ENCODE measurements at places on chromosomes 13 and 19.

DNA sequence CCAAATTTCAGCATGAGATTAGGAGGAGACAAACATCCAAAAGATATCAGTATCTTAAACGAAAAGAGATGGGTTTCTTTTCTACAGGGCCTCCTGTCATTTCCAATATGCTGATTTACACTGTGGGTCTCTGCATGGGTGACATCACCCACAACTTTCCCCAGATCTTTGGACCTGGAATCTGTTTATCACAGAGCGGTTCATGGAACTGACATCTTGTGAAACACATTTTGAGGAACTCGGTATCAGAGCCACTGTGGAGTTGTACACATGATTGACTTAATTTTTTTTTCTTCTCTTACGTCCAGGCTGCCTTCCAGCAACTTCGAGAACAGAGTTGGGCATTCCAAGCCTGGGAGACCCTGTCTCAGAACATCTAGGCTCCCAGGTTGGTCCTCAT lies 80.2 kb upstream of the SERP2 start:
- DNase-seq = no peak

GRCh38 chr19:46529622-46530451 lies 34.2 kb upstream of the PNMA8B start:
- DNase-seq = no peak

GRCh38 chr13:114140906-114141250 lies 8.5 kb upstream of the RASA3 start:
- DNase-seq = no peak

GRCh38 chr19:14434543-14435319 lies 1.6 kb downstream of the PKN1 start:
- DNase-seq = peak; percentile 54

DNA sequence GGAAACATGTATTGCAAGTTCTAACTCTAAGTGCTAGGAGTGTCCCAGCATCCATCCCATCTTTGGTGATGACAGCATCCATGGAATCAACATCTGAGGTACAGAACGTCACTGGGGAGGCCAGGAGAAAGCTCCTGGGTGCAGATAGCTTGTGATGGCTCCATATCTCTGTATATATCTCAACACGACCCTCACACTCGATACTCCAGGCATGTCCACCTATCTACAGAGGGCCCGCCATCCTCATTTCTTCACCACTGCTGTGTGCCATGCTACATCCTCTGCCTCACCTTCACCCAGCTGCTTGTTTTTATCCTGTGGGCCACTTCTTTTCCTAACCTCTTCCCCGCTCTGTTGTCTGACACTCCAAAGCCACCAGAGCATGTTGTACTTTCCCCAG lies 100.4 kb upstream of the SERP2 start:
- DNase-seq = no peak

DNA sequence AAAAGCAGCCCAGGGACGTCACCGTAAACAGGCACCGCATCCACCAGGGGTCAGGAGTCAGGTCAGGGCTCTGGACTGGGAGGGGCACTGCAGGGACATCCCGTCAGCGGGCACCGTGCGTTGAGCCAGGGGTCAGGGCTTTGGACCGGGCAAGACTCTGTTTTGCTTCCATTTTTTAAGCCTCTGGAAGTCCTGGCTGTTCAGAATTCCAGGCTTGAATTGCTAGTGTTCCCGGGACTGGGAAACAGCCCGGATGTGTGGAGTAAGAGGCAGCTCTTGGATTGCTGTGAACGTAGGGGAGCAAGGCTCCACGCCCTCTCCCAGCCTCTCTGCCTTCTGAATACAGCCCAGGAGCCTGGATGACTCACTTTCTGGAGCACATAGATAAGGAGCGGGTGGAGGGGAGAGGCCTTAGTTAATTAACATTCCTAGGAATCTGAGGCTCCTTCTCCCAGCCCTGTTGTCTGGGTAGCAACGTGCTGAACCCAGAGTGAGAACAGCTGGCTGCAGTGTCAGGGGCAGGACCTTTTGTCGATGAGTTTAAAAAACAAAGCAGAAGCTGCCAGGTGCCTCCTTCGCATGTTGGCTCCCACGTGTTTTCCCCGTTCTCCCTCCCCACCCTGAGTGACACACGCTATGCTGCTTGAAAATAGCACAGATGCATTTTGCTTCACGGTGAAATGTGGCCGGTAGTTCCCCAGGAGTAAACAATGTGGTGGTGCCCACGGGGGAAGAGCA lies 21.9 kb downstream of the ATP11A start:
- peak; percentile 97 for DNase-seq

- DNase-seq = no peak
These were observed 2.4 kb downstream of the TICAM1 start for GRCh38 chr19:4829001-4829712.

DNA sequence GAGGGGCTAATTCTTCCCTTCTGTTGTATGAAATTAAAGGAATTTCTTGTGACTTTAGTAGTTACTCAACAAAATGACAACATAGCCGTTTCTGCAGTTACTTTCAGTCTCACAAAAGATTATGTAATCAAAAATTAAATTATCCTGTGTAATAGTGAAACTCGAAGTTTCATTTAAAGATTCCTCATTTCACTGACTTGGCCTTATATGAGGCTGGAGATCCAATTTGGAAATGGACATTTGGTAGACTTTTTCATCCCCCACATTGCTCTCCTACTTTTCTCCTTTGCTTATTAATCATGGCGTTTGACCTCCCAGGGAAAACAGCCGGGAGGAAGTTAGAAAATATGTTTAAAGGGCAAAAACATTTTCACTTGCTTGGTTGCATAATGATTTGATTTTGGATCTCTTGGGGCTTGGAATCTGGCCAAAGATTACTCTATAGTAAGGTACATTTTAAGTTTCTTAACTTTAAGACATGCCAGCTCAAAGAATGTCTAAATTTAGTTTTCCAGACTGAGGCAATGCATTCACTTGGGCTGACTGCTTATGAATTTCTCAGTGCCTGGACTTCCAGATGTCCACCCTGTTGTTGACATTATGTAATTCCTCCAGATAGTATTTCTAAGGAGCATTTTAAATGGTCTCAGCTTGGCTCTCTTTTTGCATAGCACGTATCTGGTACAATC lies 1364.9 kb upstream of the MIR17HG start:
- DNase-seq = peak; percentile 33

DNA sequence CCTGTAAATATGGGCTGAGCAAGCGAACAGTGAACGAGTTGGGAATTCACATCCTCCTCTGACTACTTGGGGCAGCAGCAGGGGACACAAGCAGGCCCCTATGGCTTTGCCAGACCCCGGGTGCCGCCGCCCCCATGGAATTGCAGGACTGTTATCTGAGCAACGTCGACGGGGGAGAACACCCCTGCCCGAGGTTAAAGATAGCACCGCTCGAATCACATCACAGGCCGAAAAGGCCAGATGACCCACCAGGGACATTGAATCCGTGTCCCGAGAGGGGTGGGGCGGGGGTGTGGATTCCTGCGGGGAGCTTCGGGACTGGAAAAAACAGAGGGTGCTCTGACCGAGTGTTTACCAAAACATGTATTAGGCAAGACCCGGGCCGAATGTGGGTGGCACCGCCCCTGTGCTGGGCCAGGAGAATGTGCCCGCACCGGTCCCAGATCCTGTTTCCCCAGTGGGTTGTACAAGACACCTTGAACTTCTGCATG lies 9.1 kb downstream of the FEM1A start:
- no peak for DNase-seq

All from retinal pigment epithelial cell (primary cell).